ENCODE measurements at places on chromosomes 3 and 15.
A peak's percentile ranks its signal among the peaks of the same experiment; 100 is the strongest.

DNA sequence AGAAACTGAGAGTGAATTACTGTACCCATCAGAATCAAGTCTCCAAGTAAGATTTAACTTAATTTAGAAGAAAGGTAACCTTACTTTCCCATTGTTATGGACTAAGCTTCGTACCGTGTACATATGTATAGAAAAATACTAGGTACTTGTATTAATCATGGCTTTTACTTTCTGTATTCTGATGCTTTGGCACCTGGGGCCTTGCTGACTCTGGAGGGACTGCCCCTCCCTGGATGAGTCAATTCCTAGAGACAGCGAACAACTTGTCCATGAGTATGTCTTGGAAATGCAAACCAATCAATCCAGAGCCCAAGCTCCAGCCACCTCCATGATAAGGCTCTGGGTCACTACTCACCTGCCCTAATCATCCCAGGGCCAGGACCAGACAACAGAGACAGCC lies 50.0 kb upstream of the DGKG start:
- no peak for DNase-seq

- no peak for DNase-seq
Observed at GRCh38 chr3:138140940-138141339, 8.8 kb upstream of the A4GNT start.

DNA sequence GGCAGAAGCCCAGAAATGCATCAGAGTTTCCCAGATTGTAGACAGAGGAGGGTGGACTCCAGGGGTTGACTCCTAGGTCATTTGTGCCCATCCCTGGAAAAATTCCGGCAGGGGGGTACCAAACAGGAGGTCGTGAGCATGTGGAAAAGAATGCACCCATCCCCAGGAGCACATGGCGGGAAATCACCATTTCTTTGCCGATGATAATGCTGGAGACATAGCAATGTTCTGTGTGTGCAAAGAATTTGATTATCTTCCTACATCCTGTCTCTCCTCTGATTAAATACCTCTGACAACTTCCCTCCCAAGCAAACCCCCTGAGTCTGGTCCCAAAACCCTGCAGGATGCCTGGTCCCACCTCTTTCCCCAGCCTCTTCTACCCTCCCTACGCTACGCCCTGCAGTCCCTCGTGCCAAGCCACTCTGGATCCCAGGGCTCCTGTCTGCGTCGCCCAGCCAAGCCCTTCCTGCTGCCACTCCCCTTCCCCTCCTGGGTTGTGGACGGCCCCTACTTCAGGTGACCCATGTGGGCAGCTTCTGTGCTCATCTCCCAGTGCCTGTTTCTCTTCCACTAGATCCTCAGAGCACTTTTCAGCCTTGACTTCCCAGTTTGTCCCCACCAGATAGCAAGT lies 15.8 kb downstream of the WNT7A start:
- DNase-seq: no peak

DNA sequence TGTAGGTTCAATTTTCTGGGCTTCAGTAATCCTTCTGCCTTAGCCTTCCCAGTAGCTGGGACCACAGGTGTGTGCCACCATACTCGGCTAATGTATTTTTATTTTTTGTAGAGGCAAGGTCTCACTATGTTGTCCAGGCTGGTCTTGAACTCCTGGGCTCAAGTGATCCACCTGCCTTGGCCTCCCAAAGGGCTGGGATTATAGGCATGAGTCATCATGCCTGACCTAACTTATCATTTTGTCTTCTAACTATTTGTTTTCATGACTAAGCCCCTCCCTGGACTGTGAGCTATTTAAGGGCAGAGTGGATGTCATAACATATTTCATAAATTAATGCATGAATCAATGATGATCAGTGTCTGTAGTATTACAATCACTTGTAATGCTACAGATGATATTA lies 56.1 kb upstream of the PIAS1 start:
- DNase-seq: peak; percentile 9

- no peak for DNase-seq
Observed at GRCh38 chr3:155158346-155159037, 78.4 kb downstream of the MME start.

- DNase-seq: no peak
Observed at GRCh38 chr3:56610669-56611335, 53.8 kb downstream of the CCDC66 start.

GRCh38 chr3:51588724-51589123 lies 50.2 kb downstream of the RAD54L2 start:
- DNase-seq: no peak

GRCh38 chr3:124142389-124142970 lies 150.6 kb upstream of the ROPN1 start:
- DNase-seq: no peak

- no peak for DNase-seq
Observed at GRCh38 chr3:131898346-131898745, 136.5 kb downstream of the CPNE4 start.

GRCh38 chr15:63462088-63462487 lies 42.3 kb upstream of the USP3 start:
- no peak for DNase-seq

GRCh38 chr3:195096484-195097330 lies 174.3 kb downstream of the XXYLT1 start:
- DNase-seq: no peak

DNA sequence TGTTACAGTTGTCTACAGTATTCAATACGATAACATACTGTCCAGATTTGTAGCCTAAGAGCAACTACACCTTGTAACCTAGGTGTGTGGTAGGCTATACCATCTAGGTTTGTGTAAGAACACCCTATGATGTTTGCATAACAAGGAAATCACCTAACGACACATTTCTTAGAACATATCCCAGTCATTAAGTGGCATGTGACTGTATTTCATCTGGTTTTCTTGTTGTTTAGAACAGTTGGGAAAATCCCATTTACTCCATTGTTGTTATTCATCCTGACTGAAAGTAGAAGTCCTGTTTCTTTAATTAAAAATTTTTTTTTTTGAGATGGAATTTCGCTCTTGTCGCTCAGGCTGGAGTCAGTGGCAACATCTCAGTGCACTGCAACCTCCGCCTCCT lies 31.3 kb downstream of the LRRC28 start:
- DNase-seq: no peak

- DNase-seq: no peak
Observed at GRCh38 chr3:168579010-168579409, 483.3 kb upstream of the GOLIM4 start.

- no peak for DNase-seq
Observed at GRCh38 chr3:49352281-49352680, 5.9 kb downstream of the GPX1 start.
